ENCODE measurements at places on chromosomes 6 and 20.

DNA sequence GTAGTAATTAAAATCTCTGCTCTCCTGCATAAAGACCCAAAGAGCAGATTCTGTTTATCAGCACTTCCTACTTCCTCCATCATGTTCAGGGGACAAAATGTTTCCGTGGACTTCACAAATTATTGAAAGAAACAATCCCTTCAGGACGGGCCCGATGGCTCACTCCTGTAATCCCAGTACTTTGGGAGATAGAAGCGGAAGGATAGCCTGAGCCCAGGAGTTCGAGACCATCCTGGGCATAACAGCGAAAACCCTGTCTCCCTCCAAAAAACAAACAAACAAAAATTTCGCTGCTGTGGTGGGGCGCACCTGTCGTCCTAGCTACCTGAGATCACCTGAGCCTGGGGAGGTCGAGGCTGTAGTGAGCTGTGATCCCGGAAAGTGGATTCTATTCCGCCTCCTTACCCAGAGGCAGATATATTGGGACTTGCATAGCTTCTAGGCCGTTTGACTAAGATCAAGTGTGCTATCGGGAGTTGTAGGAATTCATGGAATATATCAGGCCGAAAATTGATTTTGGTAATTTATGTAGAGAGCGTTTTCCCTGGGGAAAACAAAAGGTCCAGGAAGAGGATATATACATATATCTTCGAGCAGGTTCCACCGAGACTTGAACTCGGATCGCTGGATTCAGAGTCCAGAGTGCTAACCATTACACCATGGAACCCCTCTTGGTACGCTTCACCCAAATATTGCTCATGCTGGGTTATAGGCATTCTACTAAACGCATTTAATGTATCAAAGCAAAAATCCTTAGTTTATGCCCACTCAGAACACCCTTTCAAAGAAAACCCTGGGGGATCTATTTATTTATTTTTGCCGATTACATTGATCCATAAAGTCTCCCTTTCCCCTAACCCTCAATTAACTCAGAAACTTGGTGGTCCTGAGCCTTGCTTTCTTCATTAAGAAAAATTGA, 74.5 kb upstream of the ZNF184 start:
- DNase-seq: no peak

- DNase-seq: no peak
Observed at GRCh38 chr6:1617466-1618310, 8.0 kb downstream of the FOXC1 start.

- no peak for DNase-seq
Observed at GRCh38 chr6:4344317-4344899, 209.0 kb upstream of the ECI2 start.

GRCh38 chr6:6808343-6808742, 219.8 kb downstream of the LY86 start:
- DNase-seq: no peak

- no peak for DNase-seq
Observed at GRCh38 chr6:136284909-136285308, 4.7 kb downstream of the BCLAF1 start.

GRCh38 chr6:145199961-145200360, 535.4 kb downstream of the EPM2A start:
- no peak for DNase-seq

DNA sequence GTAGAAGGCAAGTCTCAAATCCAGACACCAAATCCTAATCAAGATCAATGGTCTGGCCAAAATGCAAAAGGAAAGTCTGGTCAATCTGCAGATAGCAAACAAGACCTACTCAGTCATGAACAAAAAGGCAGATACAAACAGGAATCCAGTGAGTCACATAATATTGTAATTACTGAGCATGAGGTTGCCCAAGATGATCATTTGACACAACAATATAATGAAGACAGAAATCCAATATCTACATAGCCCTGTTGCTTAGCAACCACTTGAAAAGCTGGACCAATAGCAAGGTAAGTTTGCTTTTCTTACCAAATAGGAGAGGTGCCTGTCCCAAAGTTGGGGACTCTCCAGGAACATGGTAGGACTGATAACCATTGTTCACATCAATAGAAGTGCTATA, 2.0 kb downstream of the SEMG2 start:
- DNase-seq: no peak

- no peak for DNase-seq
Observed at GRCh38 chr6:118621799-118622470, 29.5 kb downstream of the CEP85L start.

- no peak for DNase-seq
Observed at GRCh38 chr6:158648682-158649131, 1.1 kb upstream of the SYTL3 start.

- DNase-seq: no peak
Observed at GRCh38 chr6:44386364-44386928, 1.1 kb upstream of the CDC5L start.

- no peak for DNase-seq
Observed at GRCh38 chr6:54103497-54103896, 7.7 kb upstream of the MLIP start.

DNA sequence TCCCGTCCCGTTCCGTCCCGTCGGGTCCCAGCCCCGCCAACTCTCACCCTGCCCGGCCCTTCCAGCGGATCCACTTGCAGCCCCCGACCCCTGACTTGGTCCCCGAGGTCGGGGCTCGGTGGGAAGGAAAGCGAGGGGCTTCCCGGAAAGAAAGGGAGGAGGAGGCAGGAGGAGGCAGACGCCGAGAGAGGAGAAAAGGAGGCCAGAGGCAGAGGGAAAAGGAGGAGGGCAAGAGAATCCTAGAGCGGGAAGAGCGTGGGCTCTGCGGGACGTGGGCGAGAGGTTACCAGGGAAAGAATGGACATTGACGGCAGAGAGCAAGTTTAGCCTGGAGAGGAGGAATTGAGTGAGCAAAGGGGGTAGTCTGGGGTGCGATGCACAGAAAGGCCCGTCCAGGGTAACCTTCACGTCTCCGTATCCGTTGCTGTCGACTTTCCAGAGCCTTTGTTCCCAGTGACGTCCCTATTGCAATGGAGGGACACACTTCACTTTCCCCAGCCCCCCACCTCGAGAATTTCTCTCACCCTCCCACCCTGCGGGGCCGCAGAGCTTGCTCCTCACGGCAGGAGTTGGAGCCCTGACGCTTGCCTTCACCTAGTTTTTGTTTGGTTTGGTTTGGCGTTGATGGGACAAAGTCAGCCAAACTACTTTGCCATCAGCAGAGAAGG, 477 bp upstream of the MOXD1 start:
- no peak for DNase-seq

- no peak for DNase-seq
Observed at GRCh38 chr6:166411721-166412151, 29.0 kb upstream of the MPC1 start.

DNA sequence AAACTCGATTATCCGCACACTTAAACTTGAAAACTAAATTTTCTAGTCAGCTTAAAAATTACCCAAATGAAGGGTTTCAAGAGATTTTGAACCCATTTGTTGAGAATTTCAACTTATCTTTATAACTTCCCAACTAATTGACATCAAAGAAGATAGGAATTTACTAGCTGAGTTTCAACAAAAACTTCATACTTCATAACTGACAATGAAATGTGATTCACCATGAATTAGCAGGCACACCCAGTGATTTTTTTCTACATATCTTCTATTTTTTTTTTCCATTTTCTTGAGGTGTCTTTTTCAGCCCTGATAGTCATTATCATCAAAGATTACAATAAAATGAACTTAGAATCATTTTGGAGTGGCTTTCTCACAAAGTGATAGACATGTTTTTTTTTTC, 26.7 kb downstream of the TNFAIP3 start:
- DNase-seq: no peak

GRCh38 chr20:58611236-58612030, 39.6 kb upstream of the STX16 start:
- no peak for DNase-seq

DNA sequence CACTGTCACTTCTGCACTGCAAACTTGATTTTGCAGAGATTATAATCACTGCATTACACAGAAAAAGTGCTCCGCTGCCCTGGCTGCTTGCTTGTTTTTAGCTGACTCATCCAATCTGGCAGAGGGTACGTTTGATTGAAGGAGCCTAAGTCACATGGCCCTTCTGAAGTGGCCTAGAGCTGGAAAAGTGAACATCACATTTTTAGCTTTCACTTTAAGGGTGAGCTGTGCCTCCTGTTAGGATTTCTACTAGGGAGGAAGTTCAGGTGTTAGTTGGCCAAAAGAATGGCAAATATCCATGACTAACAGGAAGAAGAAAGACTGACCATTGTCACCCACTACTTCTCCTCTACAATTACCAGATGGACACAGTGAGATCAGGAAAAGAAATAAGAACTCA, 889.1 kb upstream of the MAP3K7 start:
- no peak for DNase-seq

- no peak for DNase-seq
Observed at GRCh38 chr6:118668761-118669385, 17.5 kb upstream of the CEP85L start.

GRCh38 chr6:142378138-142378875, 76.5 kb downstream of the ADGRG6 start:
- DNase-seq: no peak

GRCh38 chr20:47663354-47664067, 121.8 kb downstream of the SULF2 start:
- DNase-seq: peak; percentile 66

DNA sequence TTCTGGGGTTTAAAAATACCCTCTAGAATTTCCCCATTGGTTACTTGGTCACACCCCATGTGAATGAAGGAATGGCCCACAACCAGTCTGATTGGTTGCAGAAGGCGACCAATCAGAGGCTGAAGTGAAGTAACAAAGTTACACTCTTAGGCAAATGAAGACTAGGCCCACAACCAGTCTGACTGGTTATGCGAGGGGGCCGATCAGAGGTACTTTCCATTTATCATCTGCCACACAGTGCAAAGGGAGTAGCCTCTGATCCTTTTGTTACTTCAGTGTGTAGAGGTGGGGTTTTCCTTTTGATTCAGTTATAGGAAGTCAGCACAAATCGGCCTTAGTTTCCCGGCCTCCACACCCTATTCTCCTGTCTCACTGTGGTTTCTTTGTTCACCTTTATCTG, 61.2 kb upstream of the SGK1 start:
- DNase-seq: no peak

DNA sequence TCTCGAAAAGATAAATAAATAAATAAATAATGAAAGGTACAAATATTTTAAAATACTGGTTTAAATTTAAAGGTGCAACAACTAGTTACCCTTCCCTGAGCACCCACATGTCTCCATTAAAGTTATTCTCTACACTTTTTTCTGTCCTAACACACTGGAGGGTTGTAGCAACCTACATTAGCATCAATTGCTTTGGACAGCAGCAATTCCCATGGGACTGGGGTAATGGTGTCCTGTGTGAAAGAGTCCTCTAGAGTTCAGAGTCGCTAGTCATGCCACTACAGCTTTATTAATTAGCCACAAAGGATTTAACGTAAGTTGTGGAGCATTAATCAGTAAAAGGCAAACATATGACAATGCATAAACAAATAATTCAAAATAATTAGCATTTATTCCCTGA, 14.1 kb upstream of the CD24 start:
- DNase-seq: no peak

GRCh38 chr20:2920473-2920872, 47.2 kb downstream of the PTPRA start:
- DNase-seq: no peak

DNA sequence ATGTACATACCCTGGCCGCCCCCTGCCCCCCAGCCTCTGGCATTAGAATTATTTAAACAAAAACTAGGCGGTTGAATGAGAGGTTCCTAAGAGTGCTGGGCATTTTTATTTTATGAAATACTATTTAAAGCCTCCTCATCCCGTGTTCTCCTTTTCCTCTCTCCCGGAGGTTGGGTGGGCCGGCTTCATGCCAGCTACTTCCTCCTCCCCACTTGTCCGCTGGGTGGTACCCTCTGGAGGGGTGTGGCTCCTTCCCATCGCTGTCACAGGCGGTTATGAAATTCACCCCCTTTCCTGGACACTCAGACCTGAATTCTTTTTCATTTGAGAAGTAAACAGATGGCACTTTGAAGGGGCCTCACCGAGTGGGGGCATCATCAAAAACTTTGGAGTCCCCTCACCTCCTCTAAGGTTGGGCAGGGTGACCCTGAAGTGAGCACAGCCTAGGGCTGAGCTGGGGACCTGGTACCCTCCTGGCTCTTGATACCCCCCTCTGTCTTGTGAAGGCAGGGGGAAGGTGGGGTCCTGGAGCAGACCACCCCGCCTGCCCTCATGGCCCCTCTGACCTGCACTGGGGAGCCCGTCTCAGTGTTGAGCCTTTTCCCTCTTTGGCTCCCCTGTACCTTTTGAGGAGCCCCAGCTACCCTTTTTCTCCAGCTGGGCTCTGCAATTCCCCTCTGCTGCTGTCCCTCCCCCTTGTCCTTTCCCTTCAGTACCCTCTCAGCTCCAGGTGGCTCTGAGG, 7.6 kb downstream of the CDKN1A start:
- DNase-seq: no peak

DNA sequence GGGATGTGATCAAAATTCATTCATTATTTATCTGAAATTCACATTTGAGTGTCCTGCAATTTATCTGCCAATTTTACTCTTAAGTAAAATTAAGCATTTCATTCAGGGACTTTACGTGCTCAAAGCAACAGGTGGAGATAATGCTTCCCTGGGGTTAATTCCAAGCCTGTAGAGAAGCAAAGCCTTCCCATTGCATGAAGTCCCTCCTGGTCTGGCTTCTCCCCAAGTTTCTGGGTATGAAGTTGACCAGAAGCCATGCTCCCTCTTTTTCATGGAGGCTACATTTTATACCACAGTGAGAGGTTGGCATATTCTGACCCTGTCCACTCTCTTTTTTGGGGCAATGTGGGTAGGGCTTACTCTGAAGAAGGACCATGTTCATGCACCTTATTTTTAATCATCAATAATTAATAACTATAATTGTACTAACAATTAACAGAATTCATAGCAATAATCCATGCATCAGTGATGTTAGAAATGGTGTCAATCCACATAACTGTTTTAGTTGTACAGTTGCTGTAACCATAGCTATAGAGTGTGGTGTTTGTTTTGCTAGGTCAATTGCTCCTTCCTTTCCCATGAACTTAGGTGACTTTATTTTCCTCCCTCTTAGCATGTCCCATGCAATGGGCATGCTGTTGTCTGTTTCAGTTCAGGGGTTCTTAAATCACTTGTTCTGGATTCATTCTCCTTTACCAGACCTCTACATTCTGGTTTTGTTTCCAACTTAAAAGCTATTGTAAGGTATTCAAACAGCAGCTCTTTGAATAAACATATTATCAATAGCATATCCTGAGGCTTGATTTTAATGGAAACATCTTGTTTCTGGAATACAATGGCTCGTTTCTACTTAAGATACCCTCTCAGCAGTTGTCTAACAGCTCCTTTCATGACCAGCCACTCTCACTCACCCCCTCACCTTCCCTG, 1.5 kb downstream of the LAMA4 start:
- DNase-seq: no peak

GRCh38 chr6:129901910-129902309, 40.8 kb upstream of the TMEM244 start:
- DNase-seq: no peak

GRCh38 chr20:43778375-43778774, 51.6 kb upstream of the GTSF1L start:
- DNase-seq: no peak

GRCh38 chr20:40769677-40770285, 80.7 kb upstream of the MAFB start:
- no peak for DNase-seq

Data from left renal cortex interstitium (tissue), 4 donors.